ENCODE measurements at places on chromosomes 12 and 14.

DNA sequence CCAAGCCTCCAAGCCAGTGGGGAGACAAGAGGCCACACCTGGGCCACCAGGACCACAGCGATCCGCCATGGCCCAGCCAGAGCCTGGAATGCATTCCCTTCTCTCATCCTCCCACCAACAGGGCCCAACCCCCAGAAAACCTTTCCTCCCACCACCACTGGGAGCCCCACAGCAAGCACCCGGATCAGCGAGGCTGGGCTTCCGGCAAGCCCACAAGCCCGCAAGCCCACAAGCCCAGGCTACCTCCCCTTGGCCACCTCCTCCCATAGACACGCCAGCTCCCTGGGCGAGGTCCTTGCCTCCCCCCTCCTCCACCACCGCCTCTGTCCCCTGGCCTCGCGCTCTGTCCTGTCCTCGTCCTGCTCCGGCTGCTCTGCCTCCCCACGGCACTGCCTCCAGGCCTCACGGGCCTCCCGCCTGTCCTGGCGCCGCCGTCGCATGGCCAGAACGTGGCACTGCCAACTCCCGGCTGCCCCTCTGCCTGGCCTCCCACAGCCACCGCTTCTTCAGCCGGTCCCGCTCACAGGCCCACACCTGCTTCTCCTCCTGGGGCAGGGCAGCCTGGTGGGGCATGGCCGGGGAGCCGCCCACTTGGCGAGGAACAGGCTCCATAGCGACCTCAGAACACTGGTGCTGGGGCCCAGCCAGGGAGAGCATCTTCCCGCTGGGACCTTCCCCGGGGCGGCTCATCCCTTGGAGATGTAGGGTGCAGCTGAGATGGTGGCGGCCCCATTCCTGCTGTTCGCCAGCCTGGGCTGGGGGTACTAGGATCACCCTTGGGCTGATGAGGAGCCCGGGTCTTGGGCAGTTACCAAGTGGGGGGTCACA is 5.6 kb downstream of the CDK2AP1 start:
- peaks cover 53% of the 10 kb centered on the region for H3K36me3 ChIP-seq
- H3K27ac ChIP-seq, result peak overlapping the region; percentile 89
- H3K4me1 ChIP-seq, result peaks cover 39% of the 10 kb centered on the region
- DNase-seq, result no peak
- H3K4me3 ChIP-seq, result no peak overlapping the region

GRCh38 chr12:53233671-53234121 is 1.7 kb upstream of the RARG start:
- peak overlapping the region; percentile 72 for H3K4me3 ChIP-seq
- no peak for DNase-seq
- H3K4me1 ChIP-seq, result peaks cover 53% of the 10 kb centered on the region
- peaks cover 12% of the 10 kb centered on the region for H3K27me3 ChIP-seq
- no peaks in the 10 kb centered on the region for H3K36me3 ChIP-seq

DNA sequence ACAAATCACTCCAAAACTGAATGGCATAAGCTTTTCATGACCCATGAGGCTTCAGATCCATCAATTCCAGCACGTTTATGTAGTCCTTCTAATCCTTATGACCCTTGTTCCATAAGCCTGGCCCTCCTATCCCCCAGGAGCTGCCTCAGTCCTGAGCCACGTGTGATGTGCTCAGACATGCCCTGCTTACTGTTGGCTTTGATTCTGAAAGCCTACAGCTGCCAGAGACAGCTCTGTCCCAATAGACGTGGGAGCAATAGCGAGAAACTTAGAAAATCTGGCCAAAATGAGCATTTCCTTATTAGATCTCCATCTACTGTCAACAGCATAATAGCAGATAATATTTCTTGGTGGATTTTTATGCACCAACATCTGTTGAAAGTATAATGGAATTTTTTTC is 33.2 kb downstream of the DUSP6 start:
- no peak for DNase-seq
- H3K27ac ChIP-seq, result peak overlapping the region; percentile 97
- H3K27me3 ChIP-seq, result peaks cover 3% of the 10 kb centered on the region
- H3K36me3 ChIP-seq, result peaks cover 2% of the 10 kb centered on the region
- H3K4me3 ChIP-seq, result peak overlapping the region; percentile 23

DNA sequence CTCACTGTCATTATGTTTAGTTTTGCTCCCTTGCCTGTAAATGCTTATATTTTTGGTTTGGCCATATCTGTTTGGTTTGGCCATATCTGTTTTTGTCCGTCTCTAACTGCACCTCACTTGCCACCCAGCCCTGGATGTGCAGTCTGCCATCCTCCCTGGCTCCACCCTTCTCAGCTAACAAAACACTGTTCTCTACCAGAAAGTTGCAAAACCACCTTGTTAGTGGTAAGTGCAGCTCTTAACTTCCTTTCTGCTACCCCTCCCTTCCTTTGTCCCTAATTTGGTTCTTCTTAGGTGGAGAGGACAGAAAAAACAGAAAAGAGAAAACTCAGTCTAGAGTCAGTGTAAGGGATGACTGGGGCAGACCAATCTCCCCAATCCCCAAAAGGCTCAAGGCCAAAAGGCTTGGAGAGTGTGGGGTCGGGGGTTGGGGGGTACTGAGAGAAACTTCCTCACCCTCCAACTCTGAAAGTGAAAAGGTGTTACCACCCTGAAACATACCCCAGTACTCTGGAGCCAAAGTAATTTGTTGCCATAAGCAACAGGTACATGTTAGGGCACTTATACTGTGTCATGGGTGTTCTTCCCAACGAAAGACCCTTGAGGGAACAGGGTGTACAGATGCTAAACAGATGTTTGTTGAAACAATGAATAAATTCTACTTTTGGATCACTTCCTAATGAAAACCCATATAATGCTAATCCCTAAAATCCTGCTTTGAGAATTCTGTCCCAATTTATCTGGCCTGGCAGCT is 5.0 kb downstream of the BIN2 start:
- DNase-seq, result no peak
- peaks cover 33% of the 10 kb centered on the region for H3K4me1 ChIP-seq
- peaks cover 6% of the 10 kb centered on the region for H3K27me3 ChIP-seq
- no peak overlapping the region for H3K27ac ChIP-seq
- H3K36me3 ChIP-seq, result no peaks in the 10 kb centered on the region

- peaks cover under 1% of the 10 kb centered on the region for H3K27me3 ChIP-seq
- H3K4me3 ChIP-seq, result no peak overlapping the region
- H3K36me3 ChIP-seq, result no peaks in the 10 kb centered on the region
- DNase-seq, result no peak
- H3K4me1 ChIP-seq, result no peaks in the 10 kb centered on the region
Measured at GRCh38 chr12:19819231-19819630, 379.9 kb downstream of the AEBP2 start.

GRCh38 chr12:66775871-66776270 is 97.0 kb upstream of the GRIP1 start:
- no peaks in the 10 kb centered on the region for H3K36me3 ChIP-seq
- H3K4me1 ChIP-seq, result no peaks in the 10 kb centered on the region
- H3K27ac ChIP-seq, result no peak overlapping the region
- H3K4me3 ChIP-seq, result no peak overlapping the region
- DNase-seq, result no peak

- no peak overlapping the region for H3K4me3 ChIP-seq
- H3K36me3 ChIP-seq, result peaks cover 30% of the 10 kb centered on the region
- DNase-seq, result no peak
Measured at GRCh38 chr14:102866982-102867761, 55.3 kb upstream of the AMN start.

DNA sequence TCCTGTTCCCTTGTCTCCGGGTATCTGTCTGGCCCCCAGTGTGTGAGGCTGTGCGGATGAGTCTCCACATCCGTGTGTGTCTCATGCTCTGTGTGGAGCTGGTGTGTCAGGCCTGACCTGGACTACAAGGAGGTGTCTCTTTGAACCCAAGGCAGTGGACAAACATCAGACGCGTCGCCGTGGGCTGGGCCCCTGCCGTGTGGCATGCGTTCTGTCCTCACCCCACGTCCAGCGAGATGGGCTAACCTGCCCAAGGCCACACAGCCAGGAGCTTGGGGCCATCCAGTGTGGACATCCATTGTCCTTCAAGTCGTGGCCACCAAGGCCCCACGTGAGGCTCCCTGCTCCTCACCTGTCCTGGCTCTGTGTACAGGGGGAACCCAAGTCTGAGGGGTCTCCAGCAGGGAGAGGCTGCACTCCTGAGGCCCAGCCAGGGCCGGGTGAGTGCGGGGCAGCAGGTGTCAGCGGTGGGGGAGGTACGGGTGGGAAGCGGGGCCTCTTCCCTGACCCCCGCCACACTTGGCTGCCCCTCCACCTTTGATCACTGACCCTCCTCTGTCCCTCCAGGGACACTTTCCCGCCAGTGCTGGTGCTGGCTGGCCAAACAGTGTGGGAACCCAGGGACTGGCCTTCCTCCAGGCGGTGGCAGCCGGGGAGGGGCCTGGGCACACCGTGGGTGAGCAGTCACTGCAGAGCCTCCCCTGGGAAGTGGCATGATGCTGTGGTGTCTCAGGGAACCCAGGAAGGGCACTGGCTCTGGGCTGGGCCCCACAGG is 48.5 kb downstream of the CYP46A1 start:
- H3K36me3 ChIP-seq, result no peaks in the 10 kb centered on the region
- peaks cover 17% of the 10 kb centered on the region for H3K27me3 ChIP-seq
- peak; percentile 68 for DNase-seq
- H3K4me1 ChIP-seq, result peaks cover 39% of the 10 kb centered on the region
- peak overlapping the region; percentile 90 for H3K27ac ChIP-seq

DNA sequence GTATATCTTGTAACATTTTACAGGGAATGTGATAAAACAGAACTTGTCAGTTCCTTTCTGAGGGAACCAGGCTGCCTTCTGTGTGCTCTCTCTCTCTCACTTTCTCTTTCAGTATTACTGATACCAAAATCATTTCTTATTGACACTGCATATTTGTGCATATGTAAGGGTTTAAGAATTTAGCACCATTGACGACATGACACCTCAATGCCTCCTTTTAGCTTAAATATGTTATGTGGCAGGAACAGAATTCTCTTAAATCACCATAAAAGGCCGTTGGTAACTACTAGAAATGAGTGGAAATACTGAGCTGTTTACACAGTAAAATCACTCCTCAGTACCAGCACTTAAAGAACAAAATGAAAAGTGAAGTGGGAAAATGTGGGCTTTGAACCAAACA is 457.7 kb upstream of the SYT1 start:
- H3K27ac ChIP-seq, result peak overlapping the region; percentile 43
- no peak overlapping the region for H3K4me3 ChIP-seq
- peaks cover 34% of the 10 kb centered on the region for H3K4me1 ChIP-seq
- no peaks in the 10 kb centered on the region for H3K27me3 ChIP-seq
- no peaks in the 10 kb centered on the region for H3K36me3 ChIP-seq
- DNase-seq, result no peak

DNA sequence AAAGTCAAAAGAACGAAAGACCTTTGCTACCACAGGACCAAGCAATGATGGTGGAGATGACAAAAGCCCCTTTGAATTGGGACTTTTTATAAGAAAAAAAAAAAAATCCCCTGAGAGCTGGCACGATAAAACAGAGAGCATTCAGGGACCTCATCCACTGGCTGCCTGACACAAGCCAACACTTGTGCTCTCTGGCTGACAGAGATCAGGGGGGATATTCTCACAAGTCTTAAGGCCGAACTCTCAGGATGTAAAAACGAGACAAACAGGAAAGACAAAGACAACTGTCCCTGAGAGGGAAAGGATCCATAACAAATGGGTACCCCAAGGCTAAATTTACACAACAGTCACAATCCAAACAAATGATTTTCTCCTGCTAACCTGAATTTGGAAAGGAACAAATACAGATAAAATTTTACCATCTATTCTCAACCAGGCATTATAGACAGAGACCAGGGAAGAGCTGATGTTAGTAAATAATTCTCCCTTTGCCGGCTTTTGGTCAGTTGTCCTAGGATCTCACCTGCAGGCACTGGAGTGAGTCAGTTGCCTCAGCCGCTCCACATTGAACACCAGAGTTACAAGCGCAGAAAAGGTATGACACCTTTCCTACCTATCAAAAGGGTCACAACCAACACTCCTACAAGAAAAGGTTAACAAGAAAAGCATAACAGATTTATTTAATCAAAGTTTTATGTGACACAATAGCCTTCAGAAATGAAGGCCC is 37.9 kb upstream of the GARIN6 start:
- no peaks in the 10 kb centered on the region for H3K36me3 ChIP-seq
- no peak overlapping the region for H3K4me3 ChIP-seq
- H3K27me3 ChIP-seq, result no peaks in the 10 kb centered on the region
- no peak overlapping the region for H3K27ac ChIP-seq
- DNase-seq, result no peak

GRCh38 chr12:88665071-88665470 is 84.8 kb upstream of the KITLG start:
- H3K4me3 ChIP-seq, result no peak overlapping the region
- no peak for DNase-seq
- no peaks in the 10 kb centered on the region for H3K4me1 ChIP-seq
- peaks cover 3% of the 10 kb centered on the region for H3K36me3 ChIP-seq
- peaks cover 4% of the 10 kb centered on the region for H3K27me3 ChIP-seq

- H3K4me1 ChIP-seq, result peaks cover 35% of the 10 kb centered on the region
- peaks cover 6% of the 10 kb centered on the region for H3K27me3 ChIP-seq
- no peak overlapping the region for H3K4me3 ChIP-seq
- peak; percentile 16 for DNase-seq
Measured at GRCh38 chr12:101945369-101946232, 68.2 kb downstream of the DRAM1 start.

DNA sequence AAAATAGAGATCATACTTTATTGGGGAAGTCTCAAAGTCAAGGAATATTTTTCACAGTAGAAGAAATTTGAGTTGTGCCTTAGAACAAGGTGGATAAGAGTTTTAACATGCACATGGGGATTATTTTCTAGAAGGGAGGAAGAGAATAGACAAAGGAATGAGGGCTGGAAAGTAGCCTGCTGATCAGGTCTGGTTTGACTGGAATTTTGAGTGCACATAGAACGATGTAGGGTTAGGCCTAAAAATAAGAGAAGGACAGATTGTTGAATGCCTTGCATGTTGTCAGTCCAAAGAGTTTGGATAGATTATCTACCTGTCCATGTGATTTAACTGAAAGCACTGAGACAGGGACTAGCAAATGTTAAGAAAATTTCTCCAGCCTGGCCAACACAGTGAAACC is 87.2 kb downstream of the SRGAP1 start:
- no peak overlapping the region for H3K27ac ChIP-seq
- H3K27me3 ChIP-seq, result no peaks in the 10 kb centered on the region
- H3K36me3 ChIP-seq, result no peaks in the 10 kb centered on the region
- no peak for DNase-seq
- no peak overlapping the region for H3K4me3 ChIP-seq

DNA sequence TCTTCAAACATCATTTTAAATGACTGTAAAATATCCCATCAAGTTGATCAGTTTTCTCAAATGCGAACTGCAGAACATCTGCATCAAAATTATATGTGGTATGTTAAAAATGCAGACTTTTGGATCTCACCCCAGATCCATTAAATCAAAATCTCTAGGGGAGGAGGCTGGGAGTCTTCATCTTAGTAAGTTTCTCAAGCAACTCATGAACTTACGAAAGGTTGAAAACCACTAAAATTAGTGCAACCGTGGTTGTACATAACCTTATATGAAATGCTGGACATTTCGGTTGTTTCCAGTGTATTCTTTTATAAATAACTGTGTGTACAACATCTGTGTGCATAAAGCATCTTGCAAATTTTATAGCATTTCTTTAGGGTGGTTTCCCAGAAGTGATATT is 39.2 kb downstream of the ZFP36L1 start:
- peaks cover 66% of the 10 kb centered on the region for H3K4me1 ChIP-seq
- peaks cover 6% of the 10 kb centered on the region for H3K27me3 ChIP-seq
- no peaks in the 10 kb centered on the region for H3K36me3 ChIP-seq
- DNase-seq, result no peak
- H3K27ac ChIP-seq, result no peak overlapping the region
- no peak overlapping the region for H3K4me3 ChIP-seq

- H3K27ac ChIP-seq, result no peak overlapping the region
- peaks cover 16% of the 10 kb centered on the region for H3K4me1 ChIP-seq
- no peaks in the 10 kb centered on the region for H3K36me3 ChIP-seq
- no peak for DNase-seq
Measured at GRCh38 chr12:19409376-19409775, 29.9 kb upstream of the AEBP2 start.

- H3K4me1 ChIP-seq, result peaks cover 9% of the 10 kb centered on the region
- no peak overlapping the region for H3K4me3 ChIP-seq
- no peak overlapping the region for H3K27ac ChIP-seq
- no peak for DNase-seq
Measured at GRCh38 chr12:124929649-124930419, 15.4 kb upstream of the UBC start.

Measured in nephron progenitor cell (in vitro differentiated cells).